NCI-H2171 (cell line): ENCODE measurements at places on chromosomes 2 and 18.
A peak's percentile ranks its signal among the peaks of the same experiment; 100 is the strongest.

DNA sequence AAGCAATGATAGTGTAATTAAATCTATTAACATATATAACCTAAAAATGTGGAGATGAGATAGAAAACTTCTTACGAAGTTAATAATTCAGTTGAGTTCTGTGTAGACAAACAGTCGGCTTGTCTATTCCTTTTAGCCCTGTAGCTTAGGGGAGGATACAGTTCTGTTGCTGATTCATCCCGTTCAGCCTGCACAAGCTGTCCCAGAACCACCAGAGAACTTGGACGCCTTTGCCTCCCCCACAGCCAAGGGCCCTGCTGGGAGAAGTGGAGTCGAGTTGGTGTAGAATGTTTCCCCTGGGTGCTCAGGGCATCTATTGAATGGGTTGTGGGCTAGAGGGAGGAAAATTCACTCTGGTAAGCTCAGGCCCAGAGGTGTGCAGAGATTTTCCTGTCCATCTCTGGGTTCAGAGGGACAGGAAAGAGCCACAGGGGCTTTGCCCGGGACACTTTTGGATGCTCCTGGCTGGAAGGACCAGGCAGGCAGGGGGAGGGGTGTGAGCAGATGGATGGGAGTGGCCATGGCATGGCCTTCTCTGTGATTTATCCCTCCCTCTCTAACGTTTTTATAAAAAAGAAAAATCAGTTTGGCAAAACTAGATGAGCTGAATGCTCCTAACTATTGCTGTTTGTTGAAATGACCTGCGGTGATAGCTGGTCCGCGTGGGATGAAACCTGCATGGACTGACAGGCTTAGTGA lies 42.8 kb upstream of the GALR1 start:
- no peak for DNase-seq

GRCh38 chr18:48947092-48947491 lies 3.7 kb downstream of the SMAD7 start:
- DNase-seq: no peak

DNA sequence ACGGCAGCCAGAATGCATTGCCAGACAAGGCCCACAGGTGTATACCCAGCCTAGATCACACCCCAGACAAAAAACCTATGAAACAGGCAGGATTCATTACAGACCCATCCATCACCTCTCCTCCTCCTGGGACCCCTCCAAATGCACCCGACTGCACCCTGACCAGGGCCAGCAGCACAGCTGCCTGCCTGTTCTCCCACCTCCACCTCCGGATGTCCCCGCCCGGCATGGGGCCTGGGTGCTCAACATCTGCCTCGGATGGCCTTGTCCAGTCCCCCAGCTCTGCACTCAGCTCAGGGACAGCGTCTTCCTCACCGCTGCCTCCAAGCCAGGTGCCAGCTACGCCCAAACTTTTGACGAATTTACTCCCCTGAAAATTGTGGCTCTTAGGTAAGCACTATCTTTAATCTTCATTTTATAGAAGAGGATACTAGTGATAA lies 91.1 kb downstream of the TPO start:
- no peak for DNase-seq

DNA sequence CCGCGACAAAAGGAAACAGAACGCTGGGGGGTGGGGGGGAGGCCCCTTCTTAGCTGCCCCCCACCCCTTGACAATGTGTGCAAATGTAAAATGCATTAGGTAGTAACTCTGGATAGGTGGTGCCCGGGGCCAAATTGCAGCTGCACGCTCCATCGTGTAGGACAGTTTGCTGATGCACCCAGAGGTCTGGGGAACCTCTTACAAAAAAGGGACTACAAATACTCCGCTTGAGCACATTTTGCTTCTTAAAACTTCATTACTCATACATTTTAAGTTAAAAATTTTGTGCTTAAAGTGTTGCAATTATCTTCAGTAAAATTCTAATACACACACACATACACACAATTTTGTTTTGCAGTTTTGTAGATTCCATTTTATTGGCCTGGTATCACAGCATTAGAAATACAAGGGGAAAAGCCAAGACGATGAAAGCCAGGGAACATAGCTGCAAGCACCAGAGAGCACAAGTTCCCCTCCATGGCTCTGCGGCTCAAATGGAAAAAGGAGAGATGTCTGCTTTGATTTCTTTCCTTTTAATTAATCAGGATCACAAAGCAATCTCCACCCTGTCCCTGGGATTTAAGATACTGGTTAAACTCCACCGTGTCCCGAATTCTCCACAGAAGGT lies 582.1 kb downstream of the ZEB2 start:
- peak; percentile 35 for DNase-seq

DNA sequence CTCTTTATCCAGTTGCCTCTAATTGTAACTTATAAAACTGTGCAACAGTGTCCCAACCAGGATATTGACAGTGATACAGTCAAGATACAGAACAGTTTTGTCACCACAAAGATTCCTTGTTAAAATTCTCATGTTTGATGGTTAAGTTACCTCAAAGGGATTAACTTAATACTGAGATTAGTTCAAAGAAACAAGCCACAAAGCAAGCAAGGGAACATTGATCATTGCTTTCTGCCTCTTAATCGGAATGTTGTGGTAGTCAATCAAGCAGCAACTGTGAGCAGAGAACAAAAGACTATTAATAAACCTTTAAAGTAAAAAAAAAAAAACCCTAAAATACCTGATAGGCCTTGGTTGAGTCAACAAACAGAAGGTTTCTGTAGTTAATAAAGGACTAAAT lies 352.3 kb downstream of the PARD3B start:
- no peak for DNase-seq

- DNase-seq: no peak
Observed at GRCh38 chr2:188984065-188984491, 9.9 kb downstream of the COL3A1 start.

DNA sequence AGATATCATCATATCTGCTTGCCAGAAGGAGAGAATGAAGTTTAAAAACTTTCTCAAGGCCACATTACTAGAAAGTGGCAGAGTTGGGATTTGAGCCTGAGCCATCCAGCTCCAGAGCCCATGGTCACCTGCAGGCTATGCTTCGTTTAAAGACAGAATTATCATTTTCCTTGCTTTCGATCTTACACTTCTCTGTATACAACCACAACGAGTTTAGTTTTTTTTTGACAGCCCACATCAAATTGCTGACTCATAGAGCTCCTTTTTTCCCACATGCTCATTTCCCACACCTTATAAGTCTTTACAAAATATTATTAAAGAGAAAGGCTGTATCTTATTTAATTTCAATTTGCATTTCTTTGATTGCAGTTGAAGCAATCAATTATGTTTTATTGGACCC lies 6.5 kb downstream of the PLEK start:
- no peak for DNase-seq

DNA sequence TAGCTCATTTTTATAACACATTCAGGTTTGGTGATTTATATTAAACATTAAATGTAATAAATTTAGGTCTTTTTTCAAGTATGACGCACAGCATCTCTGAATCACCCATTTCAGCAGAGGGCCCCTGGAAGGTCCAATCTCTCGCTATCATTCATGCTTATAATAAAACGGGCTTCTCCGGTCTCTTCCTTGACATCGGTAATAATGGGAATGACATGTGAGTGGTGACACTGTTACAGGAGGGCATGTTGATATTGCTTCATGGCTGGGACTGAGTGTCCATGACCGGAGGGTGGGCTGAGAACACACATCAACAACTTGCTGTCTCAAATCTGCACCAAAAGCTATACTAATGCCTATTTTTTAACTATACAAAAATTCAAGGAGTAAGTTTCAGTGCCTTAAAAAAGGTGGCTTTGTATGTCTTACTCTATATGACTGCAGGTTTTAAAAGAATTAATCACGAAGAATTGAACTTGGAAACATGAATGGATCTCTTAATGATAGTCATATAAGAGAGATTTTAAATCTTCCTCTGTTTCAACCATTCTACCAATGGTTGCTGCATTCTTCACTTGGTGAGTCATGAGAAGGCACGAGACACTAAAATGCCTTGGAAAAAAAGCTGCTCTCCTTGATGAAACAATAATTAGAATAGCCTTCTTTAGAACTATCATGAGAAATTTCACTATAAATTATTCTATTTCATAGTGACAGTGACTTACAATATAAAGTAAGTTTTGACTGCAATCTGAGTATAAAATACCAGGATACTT lies 101.9 kb upstream of the NRP2 start:
- DNase-seq: no peak

GRCh38 chr2:37020212-37020886 lies 54.0 kb upstream of the STRN start:
- no peak for DNase-seq

GRCh38 chr2:108909275-108909823 lies 79.7 kb downstream of the EDAR start:
- no peak for DNase-seq

DNA sequence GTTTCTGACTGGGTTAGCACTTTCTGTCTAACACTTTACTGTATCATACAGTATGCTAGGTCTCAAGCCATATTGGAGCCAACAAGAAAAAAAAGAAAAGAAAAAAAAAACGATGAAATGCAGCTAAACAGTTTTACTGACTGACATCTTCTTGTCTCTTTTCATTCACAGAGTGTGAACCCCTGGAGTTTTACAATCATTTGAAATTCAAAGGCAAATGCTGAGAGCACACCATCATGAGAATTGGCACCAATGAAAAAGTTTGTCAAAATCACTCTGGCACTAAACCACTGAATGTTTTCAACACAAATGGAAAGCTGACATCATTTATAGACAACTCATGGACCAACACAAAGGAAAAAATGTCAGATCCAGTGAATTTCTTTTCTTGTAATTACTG lies 513.3 kb downstream of the LRRTM4 start:
- no peak for DNase-seq

GRCh38 chr2:19104503-19104902 lies 253.9 kb downstream of the OSR1 start:
- DNase-seq: no peak

- DNase-seq: no peak
Observed at GRCh38 chr2:214652473-214652872, 157.0 kb downstream of the BARD1 start.
